Stimulated activated naive CD4-positive, alpha-beta T cell (primary cell): ENCODE measurements at places on chromosomes 1 and 21.

- no peak for DNase-seq
Observed at GRCh38 chr21:38183961-38184360, 72.8 kb upstream of the KCNJ15 start.

GRCh38 chr1:94530373-94530878 lies 11.1 kb downstream of the F3 start:
- no peak for DNase-seq

GRCh38 chr1:64683419-64683818 lies 61.5 kb upstream of the RAVER2 start:
- DNase-seq: no peak

- DNase-seq: no peak
Observed at GRCh38 chr1:63004868-63005267, 220.9 kb downstream of the ATG4C start.

DNA sequence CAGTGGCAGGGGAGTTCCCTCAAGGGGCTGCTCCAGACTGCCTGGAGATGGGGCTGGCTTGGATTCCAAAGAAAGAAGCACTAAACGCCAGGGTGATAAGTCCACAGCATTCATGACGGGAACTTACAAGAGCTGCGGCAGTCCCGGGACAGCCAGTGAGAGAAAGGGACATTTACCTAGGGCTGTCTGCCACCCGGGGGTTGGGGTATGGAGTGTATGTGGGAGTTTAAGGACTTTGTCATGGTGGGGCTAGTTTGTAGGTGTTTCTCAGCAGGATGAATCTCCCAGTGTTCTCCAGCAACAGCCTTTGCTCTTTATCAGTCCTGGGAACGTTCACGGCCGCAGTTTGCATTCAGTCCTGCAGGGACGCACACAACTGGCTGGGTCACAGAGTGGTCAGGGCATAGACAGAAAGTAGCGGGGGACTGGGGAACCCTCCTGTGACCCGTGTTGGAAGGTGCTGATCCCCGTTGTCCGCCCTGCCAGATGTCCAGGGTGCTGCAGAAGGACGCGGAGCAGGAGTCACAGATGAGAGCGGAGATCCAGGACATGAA lies 41.4 kb upstream of the HMGN1 start:
- no peak for DNase-seq

GRCh38 chr1:29593601-29594382 lies 357.5 kb downstream of the PTPRU start:
- no peak for DNase-seq

GRCh38 chr1:36748466-36748865 lies 265.8 kb upstream of the CSF3R start:
- DNase-seq: no peak
